Osteoblast (primary cell): ENCODE measurements at places on chromosomes 6 and 20.

GRCh38 chr20:35087791-35088190 is 4.8 kb downstream of the TRPC4AP start:
- peak; percentile 32 for DNase-seq

- DNase-seq = peak; percentile 46
Observed at GRCh38 chr6:16947375-16948015, 154.4 kb upstream of the STMND1 start.

GRCh38 chr6:101545191-101545590 is 151.7 kb downstream of the GRIK2 start:
- DNase-seq = peak; percentile 6

DNA sequence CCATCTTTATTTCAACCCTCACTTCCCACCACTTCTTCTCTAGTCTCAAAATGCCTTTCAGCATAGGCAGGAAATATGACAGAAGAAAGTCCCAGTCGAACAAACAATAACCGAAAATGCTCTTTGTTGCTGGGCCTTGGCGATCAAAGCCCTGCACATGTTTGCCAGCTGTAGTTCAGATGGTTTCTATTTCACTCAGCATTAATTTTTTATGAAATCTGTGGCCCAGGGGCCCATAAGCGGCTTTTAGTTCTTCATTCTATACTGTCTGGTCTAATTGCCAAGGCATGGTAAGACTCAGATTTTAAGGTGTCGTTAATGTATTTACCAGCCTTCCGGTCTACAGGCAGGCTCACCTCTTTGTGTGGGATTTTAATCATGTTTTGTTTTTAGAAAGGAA is 10.9 kb upstream of the F13A1 start:
- no peak for DNase-seq

DNA sequence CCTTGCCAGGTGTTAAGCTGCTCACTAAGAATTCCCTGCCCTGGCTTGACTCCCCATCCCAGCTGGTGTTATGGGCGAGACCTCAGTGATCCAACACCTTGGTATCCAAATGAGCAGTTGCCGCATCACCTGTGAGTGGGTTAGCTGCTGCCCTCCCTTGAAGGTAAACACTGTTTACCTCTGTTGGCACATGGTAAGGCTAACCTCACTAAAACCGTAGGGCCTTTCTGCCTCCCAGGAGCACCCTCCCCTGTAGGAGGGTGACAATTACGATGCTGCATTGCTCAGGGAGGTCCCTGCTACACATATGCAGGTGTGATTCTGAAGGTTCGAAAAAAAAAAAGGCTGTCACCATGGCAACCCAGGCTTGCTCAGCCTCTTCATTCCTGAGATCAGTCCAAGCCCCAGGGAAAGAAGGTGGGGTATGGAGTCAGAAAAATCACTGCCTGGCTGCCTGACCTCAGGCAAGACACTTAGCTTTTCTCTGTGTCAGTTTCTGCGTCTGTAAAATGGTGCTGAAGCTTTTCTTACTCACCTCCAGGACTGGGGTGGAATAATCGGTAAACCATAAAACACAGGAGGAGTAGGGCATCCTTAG is 19.5 kb downstream of the PNPLA1 start:
- DNase-seq = no peak

- DNase-seq = no peak
Observed at GRCh38 chr6:79949233-79949632, 1.9 kb upstream of the ELOVL4 start.

DNA sequence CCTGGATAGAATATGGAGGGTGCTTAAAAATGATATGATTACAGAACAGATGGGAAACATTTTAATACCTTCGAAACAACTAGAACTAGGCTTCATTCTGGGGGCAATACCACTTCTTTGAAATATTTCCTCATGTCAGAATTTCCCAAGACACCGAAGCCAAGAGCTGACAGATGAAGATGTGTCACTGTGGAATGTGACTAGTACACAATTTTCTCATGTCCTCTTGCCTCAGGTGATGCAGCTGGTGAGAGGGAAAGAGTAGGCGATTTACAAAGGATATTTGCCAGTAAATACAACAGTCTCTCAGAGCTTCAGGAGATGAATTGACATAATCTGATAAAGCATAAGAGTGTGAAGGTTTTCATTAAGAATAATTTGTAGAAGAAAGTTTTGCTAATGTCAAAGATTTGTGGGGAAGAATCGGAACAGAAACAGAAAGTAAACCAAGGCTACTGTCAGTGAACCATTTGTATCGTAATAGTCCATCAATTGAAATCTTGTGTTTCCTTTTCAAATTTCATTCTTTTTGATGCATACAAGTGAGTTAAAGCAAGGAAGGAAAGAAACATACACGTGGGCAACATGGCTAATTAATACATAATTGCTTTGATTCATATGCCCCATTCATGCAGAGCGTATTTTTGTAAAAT is 164.7 kb upstream of the CCN2 start:
- DNase-seq = no peak
